ENCODE measurements at places on chromosomes 13 and 19. TPM values are rescaled to one million over a fixed set of nuclear protein-coding genes. Genes with fewer than 3 reads are reported as not detected.

DNA sequence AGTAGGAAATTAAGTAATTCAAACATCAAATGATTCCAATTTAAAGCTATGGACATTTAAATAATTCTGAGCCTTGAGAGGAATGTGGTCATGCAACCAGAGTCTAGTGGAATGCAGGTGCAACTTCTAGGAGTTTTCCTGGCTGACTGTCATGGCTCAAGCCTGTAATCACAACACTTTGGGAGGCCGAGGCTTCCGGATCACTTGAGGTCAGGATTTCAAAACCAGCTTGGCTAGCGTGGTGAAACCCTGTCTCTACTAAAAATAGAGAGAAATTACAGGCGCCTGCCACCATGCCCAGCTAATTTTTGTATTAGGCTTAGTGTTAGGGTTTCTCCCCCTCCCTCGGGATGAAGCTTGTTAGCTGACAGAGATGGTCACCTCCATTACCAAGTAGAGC is 6.4 kb downstream of the ZNF808 start:
- no peak for DNase-seq

- no peak for DNase-seq
Measured at GRCh38 chr13:48411147-48411794, 1.6 kb downstream of the LPAR6 start.

GRCh38 chr13:110136660-110137585 is 170.0 kb downstream of the COL4A1 start:
- no peak for DNase-seq

The MYO16 gene
- total RNA-seq = not detected

The NLRP11 gene
- total RNA-seq = not detected

The AXL gene
- 0.60 TPM for total RNA-seq
